ENCODE measurements at places on chromosomes 3 and 15. TPM values are rescaled to one million over a fixed set of nuclear protein-coding genes. Genes with fewer than 3 reads are reported as not detected.

GRCh38 chr15:43104426-43104825 lies 1.4 kb downstream of the UBR1 start:
- H3K36me3 ChIP-seq, result no peaks in the 10 kb centered on the region
- H3K4me3 ChIP-seq, result no peak overlapping the region
- peaks cover 8% of the 10 kb centered on the region for H3K4me1 ChIP-seq

MCF2L2 gene
- 0.41 TPM for total RNA-seq

GRCh38 chr15:90316139-90316538 lies 35.9 kb upstream of the ZNF774 start:
- H3K27me3 ChIP-seq, result no peaks in the 10 kb centered on the region
- no peaks in the 10 kb centered on the region for H3K36me3 ChIP-seq
- no peak overlapping the region for H3K4me3 ChIP-seq
- peak overlapping the region; percentile 78 for H3K27ac ChIP-seq

MYZAP gene
- 25.1 TPM for total RNA-seq

ATG3 gene
- total RNA-seq, result 45.7 TPM

CHAC1 gene
- total RNA-seq, result 2.7 TPM

KBTBD12 gene
- total RNA-seq, result not detected

- no peak overlapping the region for H3K27ac ChIP-seq
- no peaks in the 10 kb centered on the region for H3K36me3 ChIP-seq
- H3K27me3 ChIP-seq, result no peaks in the 10 kb centered on the region
- no peaks in the 10 kb centered on the region for H3K4me1 ChIP-seq
- H3K4me3 ChIP-seq, result no peak overlapping the region
These were observed 49.9 kb upstream of the ATP2B2 start for GRCh38 chr3:10555263-10555662.

SEC22C gene
- total RNA-seq, result 78.0 TPM

NEIL1 gene
- total RNA-seq, result 46.0 TPM

DNA sequence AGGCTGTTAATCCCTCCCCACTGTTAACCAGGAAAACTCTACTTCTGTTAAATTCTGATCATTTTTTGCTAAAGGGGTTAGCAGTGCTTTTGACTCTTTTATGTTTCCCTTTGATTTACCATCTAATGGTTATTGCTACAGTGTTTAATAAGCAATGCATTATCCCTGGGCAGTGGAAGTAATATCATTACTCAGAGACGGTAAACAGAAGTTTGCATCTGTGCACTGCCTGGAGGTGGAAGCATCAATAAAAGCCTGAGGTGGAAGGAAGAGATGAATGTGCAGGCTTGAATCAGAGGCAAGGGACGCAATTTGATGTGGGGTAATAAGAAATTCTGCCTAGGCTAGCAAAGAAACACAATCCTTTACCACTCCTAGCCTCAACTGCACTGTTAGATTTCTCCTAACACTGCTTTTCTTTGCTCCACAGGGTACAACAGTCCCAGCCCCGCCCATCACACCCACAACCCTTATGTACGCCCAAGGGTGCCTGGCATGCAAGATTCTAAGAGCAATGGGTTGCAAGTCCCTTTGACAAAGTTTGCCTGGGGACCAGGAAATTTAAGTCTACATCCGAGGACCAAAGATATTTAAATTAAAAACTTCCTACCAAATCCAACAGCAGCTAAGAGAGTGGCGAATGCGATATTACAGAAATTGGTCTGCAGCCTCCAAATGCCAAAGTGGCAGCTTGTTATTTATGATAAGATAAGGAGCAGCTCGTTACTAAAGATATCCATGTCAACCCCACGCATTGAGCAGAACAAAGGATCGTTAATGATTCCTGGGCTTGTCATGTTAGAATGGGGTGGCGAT lies 261.4 kb downstream of the FHIT start:
- no peak for DNase-seq
- H3K27ac ChIP-seq, result no peak overlapping the region
- no peaks in the 10 kb centered on the region for H3K36me3 ChIP-seq
- no peak overlapping the region for H3K4me3 ChIP-seq
- no peaks in the 10 kb centered on the region for H3K27me3 ChIP-seq

GRCh38 chr15:89205991-89206585 lies 15.3 kb downstream of the RLBP1 start:
- no peaks in the 10 kb centered on the region for H3K27me3 ChIP-seq
- H3K4me3 ChIP-seq, result no peak overlapping the region
- DNase-seq, result no peak
- no peaks in the 10 kb centered on the region for H3K36me3 ChIP-seq
- peaks cover 8% of the 10 kb centered on the region for H3K4me1 ChIP-seq

DNA sequence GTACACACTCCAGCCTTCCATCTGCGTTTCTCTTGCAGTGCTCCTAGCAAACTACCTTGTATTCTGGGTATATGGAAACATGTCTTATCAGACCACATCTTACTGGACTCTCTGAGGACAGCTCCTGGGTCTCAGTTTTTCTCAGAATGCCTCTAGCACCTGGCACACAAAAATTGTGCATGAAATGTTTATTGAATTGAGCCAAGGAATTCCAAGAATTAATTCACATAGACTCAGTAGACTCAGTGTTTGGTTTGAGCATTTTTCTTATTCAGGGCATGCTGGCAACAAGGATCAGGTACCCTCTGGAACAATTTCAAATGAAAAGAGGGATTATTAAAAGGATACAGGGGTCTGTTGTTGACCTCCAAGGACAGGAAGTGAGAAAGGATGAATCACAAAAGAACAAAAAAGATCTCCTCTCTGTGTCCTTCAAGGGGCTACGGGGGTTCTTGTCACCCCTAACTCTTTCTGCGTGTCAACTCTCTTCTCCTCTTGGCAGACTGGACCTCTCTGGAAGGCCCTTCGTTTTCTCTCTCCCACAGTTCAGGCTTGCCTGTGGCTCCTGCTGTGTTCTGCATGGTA lies 270.0 kb upstream of the HES1 start:
- H3K4me3 ChIP-seq, result no peak overlapping the region
- no peaks in the 10 kb centered on the region for H3K4me1 ChIP-seq
- no peaks in the 10 kb centered on the region for H3K27me3 ChIP-seq

GRCh38 chr3:61983479-61983878 lies 389.9 kb downstream of the FEZF2 start:
- H3K36me3 ChIP-seq, result no peaks in the 10 kb centered on the region
- no peak overlapping the region for H3K4me3 ChIP-seq
- no peaks in the 10 kb centered on the region for H3K4me1 ChIP-seq
- DNase-seq, result no peak

GRCh38 chr3:112815981-112816380 lies 30.7 kb downstream of the CD200R1L start:
- no peaks in the 10 kb centered on the region for H3K27me3 ChIP-seq
- no peaks in the 10 kb centered on the region for H3K4me1 ChIP-seq
- DNase-seq, result no peak
- no peak overlapping the region for H3K4me3 ChIP-seq

- H3K27ac ChIP-seq, result no peak overlapping the region
- H3K4me1 ChIP-seq, result no peaks in the 10 kb centered on the region
- no peak overlapping the region for H3K4me3 ChIP-seq
- DNase-seq, result no peak
- no peaks in the 10 kb centered on the region for H3K27me3 ChIP-seq
These were observed 73.8 kb downstream of the GOLIM4 start for GRCh38 chr3:168021737-168022450.

DNA sequence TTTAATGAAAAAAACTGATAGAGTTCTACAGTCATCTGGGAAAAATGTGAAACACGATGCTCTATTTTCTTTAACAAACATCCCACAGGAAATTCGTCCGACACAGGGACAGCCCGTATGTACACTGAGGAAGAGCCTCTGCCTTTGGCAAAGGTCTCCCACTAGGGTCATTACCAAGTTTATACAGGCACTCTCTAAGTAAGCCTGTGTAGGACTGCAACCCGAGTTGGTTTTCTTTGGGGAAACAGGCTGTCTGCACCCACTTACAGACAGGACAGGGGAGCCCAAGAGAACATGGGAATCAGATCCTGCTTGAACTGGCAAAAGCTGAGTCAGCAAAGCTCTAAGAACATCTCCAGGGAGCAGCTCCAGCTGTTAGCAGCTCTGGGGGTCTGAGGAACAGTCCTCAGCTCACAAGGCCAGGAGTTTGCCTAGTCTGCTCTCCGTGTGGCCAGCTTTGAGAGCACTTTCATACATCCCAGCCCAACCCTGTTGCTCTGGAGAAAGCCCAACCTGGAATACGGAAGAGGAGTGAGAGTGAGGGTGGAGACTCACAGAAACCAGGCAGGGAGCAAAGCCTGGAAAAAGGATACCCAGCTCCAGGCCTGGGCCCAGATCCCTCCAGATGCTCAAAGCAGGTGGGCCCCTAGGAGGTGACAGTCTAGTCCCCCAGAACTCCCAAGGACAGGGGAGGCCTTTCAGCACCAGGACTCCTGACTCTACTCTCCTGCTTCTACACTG lies 1.9 kb downstream of the TBC1D2B start:
- no peaks in the 10 kb centered on the region for H3K36me3 ChIP-seq
- H3K27ac ChIP-seq, result peak overlapping the region; percentile 89
- peaks cover 31% of the 10 kb centered on the region for H3K4me1 ChIP-seq
- peak; percentile 64 for DNase-seq

GRCh38 chr15:49712846-49713450 lies 92.1 kb downstream of the DTWD1 start:
- H3K4me1 ChIP-seq, result no peaks in the 10 kb centered on the region
- no peak for DNase-seq
- H3K27me3 ChIP-seq, result no peaks in the 10 kb centered on the region
- no peak overlapping the region for H3K27ac ChIP-seq
- H3K36me3 ChIP-seq, result no peaks in the 10 kb centered on the region
- no peak overlapping the region for H3K4me3 ChIP-seq

SCG5 gene
- 0.96 TPM for total RNA-seq

DNA sequence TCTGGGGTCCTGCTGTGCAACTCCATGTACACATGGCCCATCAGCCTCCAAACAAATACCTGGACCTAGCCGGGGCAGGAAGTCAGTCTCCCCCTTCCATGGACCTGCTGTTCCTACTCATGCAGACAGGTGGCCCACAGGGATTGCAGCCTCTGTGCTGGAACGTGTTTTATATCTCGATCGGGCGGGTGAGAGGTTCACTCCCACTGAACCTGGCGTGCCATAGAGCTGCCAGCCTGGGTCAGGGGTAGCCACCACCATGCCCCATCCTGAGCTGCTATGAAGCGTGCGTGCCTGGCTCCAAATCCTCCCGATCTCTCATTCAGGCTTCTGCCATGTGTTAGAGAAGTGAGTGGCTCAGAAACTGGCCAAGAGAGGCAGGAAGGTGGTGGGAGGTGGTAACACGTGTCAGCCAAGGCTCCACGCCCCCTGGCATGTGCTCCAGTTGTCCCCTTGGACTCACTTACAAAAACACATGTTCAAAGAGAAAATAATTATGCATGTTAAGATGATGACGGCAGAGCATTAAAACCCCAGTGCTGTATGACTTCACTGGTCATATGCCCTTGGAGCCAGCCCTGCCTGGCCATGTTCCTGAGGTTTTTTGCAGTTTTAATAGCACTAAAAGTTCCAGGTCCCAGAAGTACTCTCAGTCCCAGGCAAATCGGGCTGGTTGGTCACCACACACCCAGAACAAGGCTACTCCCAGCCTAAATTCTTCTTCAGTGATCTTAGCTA lies 30.6 kb downstream of the CTSH start:
- peak; percentile 57 for DNase-seq
- no peaks in the 10 kb centered on the region for H3K36me3 ChIP-seq
- H3K4me3 ChIP-seq, result no peak overlapping the region

DNA sequence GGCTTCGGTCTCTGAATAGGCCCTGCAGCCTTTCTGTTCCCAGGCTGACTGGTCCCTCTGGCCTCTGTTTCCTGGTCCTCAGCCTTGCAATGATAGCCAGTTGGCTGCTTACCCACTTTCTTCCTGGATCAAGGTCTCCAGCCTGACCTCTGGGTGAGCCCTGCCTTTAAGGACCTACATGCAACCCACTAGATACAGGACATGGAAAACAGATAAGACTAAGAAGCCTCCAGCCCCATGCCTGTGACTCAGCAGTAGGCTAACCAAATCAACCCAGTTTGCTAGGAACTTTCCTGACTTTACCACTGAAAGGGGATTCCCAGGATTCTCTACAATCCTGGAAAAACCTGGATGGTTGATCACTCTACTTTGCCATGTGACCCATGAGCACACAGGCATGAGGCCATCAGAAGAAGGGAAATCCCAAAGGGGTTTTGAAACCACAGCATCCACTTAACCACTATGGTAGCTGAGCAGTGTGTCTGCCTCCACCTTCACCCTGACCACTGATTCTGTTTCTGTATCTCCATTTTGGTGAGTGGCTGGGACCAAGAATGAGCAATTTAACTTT lies 188.1 kb downstream of the CHST2 start:
- no peak for DNase-seq
- H3K4me1 ChIP-seq, result no peaks in the 10 kb centered on the region
- no peaks in the 10 kb centered on the region for H3K36me3 ChIP-seq

DNA sequence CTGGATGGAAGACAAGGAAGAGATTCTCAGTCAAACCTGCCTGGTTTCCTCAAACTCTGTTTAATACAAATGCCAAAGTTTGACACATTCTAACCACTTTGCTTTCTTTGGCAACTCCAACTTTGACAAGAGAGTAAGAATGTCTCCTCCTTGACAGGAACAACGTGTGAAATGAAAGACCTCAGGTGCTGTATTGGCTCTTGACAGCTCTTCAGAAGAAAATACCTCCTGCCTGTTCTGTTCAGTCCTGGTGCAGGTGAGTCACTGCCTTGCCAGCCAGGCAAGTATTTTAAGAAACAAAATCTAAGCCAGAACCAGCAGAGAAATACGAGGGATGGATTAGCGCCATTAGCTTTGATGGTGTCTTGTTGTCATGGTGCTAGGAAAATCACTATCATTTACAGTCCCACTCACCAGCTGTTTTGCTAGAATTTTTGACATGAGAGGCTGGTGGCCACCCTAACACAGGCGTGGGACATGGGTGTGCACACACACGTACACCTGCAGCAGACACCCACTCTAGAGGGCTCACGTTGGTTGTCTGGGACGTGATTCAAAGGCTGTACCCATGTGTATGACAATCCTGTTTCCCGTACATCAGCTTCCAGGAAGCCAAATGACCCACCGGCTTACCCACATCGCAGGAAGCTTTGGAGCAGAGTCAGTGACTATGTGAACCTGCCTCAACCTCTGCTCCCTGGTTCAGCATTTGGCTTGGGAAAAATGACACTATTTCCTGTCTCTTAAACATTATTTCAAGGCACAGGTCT lies 60.4 kb downstream of the CCNL1 start:
- H3K27ac ChIP-seq, result peak overlapping the region; percentile 15
- no peak overlapping the region for H3K4me3 ChIP-seq
- no peaks in the 10 kb centered on the region for H3K27me3 ChIP-seq
- H3K36me3 ChIP-seq, result no peaks in the 10 kb centered on the region
- peak; percentile 40 for DNase-seq
- peaks cover 2% of the 10 kb centered on the region for H3K4me1 ChIP-seq

KIF15 gene
- total RNA-seq, result 0.55 TPM

IP6K1 gene
- 46.5 TPM for total RNA-seq

GRCh38 chr15:77515613-77516012 lies 94.9 kb downstream of the HMG20A start:
- H3K36me3 ChIP-seq, result no peaks in the 10 kb centered on the region
- DNase-seq, result no peak
- H3K27me3 ChIP-seq, result no peaks in the 10 kb centered on the region
- no peak overlapping the region for H3K27ac ChIP-seq
- H3K4me1 ChIP-seq, result no peaks in the 10 kb centered on the region

- no peaks in the 10 kb centered on the region for H3K27me3 ChIP-seq
- no peak overlapping the region for H3K4me3 ChIP-seq
- DNase-seq, result peak; percentile 17
- no peaks in the 10 kb centered on the region for H3K36me3 ChIP-seq
These were observed 76.8 kb downstream of the TAMM41 start for GRCh38 chr3:11769704-11770476.

TGM5 gene
- 11.3 TPM for total RNA-seq

All from prostate gland (tissue), 2 donors.